Stimulated activated CD4-positive, alpha-beta T cell treated with anti-CD3 and anti-CD28 coated beads, Interleukin-1b, Interleukin-23, amount 100 ng/mL, for 48 hours (primary cell): ENCODE measurements at places on chromosomes 6 and 20.

- DNase-seq = no peak
These were observed 256.8 kb upstream of the PMEPA1 start for GRCh38 chr20:57966620-57967019.

DNA sequence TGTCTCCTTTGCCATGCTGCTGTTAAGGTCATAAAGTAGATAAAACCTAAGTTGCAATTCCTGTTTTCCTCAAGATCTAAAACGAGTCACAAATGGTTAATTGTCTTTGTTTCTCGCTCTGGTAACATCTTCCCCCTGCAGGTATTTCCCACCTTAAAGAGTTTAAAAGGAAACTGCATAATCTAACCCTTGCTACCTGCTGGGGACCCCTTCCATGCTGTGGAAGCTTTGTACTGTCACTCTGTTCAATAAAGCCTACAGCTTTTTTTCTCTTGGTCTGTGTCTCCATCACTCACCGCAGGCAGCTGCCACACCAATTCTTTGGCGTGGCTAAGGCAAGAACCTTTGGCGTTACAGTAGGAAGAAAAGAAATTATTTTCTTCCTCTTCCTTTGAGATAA is 117.7 kb upstream of the GJE1 start:
- no peak for DNase-seq

DNA sequence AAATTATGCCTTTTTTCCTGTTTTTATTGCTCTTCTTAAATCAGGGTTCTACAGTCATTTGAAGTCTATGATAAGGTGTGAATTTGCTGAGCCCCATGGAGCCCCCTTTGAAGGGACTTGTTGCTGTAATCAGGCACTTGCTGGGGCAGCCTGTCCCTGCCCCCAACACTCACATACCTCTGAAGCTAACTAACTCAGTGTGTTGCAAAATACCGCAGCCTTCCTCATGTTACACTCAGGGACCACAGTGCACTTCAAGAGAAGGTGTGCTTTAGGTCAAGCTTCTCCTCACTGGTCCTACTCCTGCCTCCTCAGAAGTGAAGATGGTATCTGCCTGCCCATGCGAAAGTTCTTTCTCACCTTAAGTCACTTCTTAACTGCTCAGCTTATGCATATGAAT is 66.1 kb upstream of the GLP1R start:
- DNase-seq = no peak

DNA sequence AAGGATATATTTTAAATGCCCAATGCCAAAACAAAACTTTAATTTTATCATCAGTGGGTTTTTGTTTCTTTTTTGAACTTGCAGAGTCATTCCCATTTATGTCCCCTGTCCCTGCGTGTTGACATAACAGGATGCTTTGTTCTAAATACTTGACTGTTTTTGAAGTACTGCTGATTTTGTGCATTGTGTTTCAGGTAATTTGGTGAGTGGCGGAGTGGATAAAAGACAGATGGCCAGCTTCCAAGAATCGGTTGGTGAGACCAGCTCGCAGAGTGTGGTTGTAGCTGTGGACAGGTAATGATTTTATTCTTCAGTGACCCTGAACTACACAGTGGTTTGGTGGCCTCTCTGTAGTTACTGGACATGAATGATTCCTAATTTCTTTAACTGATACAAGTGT is 50.5 kb upstream of the CSE1L start:
- no peak for DNase-seq

DNA sequence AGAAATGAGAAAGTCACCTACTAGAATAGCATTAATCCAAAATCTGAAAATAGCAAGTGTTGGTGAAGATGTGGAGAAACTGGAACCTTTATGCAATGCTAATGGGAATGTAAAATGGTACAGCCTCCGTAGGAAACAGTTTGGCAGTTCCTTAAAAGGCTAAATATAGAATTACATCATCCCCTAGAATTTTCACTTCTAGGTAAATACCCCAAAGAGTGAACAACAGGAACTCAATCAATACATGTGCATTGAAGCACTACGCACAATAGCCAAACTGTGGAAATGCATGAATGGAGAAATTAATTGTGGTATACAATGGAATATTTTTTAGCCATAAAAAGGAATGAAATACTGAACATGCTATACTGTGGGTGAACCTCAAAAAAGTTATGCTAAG is 982.0 kb upstream of the FLRT3 start:
- DNase-seq = no peak

DNA sequence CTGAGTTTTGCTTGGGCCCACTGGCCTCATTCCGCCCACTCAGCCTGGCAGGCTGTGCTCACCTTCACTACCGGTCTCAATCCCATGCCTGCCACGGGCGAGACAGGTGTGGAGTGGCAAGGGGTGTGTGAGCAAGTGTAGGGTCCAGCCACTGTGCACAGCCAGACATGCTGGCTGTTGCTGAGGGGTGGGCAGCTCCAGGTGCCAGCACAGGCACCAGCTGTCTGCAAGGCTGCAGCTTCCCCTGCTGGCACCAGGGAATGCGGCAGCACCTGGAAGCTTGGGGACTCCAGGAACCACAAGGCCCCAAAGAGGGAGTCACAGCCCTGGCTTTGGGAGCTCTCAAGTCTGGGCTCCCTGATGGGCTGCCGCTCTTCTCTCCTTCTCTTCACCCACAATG is 372.7 kb downstream of the CBLN4 start:
- no peak for DNase-seq

DNA sequence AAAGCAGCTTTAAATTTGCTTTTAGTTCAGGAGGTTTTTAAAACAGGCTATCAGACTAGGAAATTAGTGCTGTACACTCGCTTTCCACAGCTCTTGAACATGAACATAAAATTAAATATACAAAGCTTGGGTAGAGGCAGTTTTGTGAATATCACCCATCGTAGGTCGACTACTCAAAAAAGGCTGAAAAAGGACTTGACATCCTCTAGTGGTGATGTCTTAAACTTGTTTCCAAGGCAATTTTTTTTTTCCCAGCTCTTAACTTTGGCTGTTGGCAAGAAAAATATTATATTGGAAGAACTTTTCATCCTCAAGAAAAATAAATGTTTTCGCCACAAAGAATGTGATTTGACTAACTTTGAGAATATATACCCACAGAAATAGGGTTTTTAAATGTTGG is 2.9 kb downstream of the MAP7 start:
- DNase-seq = no peak

- no peak for DNase-seq
These were observed 233.5 kb upstream of the QKI start for GRCh38 chr6:163180874-163181541.
